Stimulated activated naive CD8-positive, alpha-beta T cell treated with anti-CD3 and anti-CD28 coated beads, Interleukin-15, amount 100 ng/mL, for 72 hours (primary cell): ENCODE measurements at places on chromosomes 16 and 17.

GRCh38 chr17:80742581-80743180 is 198.0 kb downstream of the RPTOR start:
- DNase-seq = no peak

- no peak for DNase-seq
Measured at GRCh38 chr16:9903-10665, 43.3 kb downstream of the POLR3K start.

- DNase-seq = no peak
Measured at GRCh38 chr16:27232061-27232900, 29.0 kb downstream of the KDM8 start.

DNA sequence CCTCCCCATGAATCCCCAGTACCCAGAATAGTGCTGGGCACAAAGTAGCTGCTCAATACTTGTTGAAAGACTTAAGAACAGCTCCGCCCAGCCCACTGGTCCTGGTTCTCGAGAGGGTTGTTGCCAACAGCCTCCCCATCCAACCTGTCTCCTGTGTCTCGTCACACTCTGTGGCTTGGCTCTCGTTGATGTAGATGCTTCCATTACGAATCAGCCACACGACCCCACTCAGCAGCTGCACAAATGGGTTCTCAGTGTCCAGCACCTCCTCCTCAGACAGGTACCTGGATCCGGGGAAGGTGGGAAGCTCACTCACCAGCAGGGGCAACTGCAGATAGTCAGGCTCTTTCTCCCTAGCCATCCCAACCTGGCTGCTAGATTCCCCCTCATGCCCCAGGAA is 2.1 kb downstream of the NAGPA start:
- DNase-seq = no peak

GRCh38 chr16:67006930-67007658 is 18.7 kb downstream of the CES4A start:
- DNase-seq = no peak

DNA sequence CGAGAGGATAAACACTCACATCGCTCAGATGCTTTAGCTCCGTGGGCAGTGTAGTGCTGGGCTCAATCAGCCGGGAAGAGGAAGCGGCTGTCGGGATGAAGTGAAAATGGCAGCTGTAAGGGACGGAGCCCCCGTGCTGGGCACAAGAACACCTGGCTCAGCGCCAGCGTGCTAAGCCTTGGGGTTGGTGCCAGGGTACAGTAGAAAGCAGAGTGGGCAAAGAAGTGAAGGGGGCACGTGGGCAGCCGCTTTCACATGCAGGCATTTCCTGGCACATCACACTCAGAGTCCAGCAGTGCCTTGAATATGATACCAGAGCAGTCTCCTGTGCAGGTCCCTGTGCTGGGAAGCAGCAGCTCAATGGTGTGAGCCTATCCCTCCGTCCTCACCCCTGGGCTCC is 51.1 kb upstream of the FOXF1 start:
- no peak for DNase-seq

GRCh38 chr16:12111223-12111622 is 134.7 kb downstream of the SNX29 start:
- no peak for DNase-seq

GRCh38 chr16:85291302-85292148 is 179.3 kb upstream of the CIBAR2 start:
- no peak for DNase-seq

GRCh38 chr17:30556374-30557332 is 79.4 kb downstream of the GOSR1 start:
- DNase-seq = no peak

- DNase-seq = no peak
Measured at GRCh38 chr16:56263711-56264608, 72.7 kb downstream of the GNAO1 start.

- no peak for DNase-seq
Measured at GRCh38 chr16:35686595-35686994, 2227.2 kb downstream of the TP53TG3F start.

DNA sequence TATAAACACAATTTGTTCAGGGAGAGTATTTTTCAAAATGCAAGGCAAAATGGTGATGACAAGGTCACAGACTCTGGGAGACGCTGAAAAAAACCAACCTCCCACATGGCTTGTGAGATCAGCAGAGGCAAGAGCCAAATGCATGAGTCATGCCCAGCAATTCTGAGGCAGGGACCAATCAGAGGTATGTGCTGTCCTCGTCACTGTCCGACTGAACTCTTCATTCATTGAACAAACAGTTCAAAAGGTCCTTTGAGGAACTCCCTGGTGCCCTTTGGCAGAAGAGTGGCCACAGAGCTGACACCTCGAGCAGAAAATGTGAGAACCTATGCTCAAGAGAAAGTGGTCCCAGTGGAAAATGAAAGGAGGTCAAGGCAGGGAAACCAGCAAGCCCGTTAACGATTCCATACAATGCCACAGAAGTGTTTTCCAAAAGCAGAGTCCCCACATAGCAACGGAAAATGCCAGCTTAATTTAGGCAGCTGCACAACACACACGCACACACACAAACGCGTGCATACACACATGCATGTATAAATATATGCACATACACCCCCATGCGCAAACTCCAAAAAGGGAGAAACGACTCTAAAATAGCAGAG is 50.9 kb downstream of the CDH11 start:
- no peak for DNase-seq

- DNase-seq = no peak
Measured at GRCh38 chr16:50709061-50709684, 15.8 kb downstream of the NOD2 start.

DNA sequence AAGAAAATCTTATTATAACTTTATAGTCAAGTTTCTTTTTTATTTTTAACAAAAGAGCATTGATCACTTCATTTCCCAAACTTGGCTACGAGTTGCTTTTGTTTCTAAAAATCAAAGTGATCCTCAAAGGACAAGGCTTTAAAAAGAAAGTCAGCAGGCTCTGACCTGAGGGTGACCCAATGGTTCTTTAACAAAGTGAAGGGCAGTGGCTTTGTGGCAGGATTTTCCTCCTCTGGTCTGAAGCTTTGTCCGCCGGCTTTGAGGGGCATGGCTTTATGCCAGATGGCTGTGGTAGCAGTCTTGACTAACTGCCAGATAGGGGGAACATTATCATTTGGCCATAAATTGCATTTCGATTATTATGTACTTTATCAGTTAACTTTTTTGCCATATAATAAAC is 28.5 kb downstream of the IQCK start:
- DNase-seq = no peak

DNA sequence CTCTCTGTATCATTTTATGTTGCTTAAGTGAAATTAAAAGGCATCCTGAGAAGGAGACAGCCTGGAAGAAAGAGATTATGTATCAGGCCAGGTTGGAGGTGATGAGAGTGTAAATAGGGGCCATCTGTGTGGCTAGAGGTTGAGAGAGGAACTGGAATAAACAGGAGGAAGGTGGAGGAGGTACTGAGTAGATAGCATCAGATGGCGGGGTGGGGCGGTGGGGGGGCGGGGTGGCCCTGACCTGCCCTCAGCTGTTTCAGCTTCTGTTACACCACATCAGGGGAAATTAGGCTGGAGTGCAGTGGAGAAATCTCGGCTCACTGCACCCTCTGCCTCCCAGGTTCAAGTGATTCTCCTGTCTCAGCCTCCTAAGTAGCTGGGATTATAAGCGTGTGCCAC is 6.9 kb upstream of the KCNG4 start:
- DNase-seq = no peak

DNA sequence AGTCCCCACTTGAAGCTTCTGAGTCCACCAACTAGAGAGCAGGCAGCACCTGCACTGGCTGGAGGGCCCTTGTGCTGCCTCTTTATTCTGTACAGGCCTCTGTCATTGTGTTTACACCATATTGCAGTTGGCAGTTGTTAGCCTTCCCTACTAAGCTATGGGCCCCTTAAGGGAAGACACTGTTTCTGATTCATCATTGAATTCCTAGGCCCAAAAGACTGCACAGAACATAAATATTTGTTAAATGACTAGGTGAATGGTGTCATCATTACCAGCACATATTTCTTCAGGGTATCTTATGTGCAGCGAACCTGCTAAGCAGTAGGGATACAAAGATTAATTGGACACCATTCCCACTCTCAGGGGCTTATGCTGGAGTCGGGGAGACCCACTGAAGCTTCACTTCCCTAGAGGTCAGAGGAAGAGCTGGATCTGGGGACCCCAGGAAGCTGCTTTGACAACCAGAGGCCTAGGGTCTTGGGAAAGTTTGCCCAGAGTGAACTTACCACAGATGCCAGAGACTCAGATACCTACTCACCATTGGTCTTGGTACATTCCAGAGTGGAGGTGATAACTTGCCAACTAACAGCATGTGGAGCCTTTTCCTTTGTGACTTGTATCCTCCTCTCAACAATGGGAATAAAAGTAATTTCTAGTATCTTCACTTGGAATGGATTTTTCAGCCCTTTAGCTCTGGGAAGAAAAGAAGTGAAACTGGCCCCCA is 28.7 kb upstream of the DDX52 start:
- DNase-seq = no peak

DNA sequence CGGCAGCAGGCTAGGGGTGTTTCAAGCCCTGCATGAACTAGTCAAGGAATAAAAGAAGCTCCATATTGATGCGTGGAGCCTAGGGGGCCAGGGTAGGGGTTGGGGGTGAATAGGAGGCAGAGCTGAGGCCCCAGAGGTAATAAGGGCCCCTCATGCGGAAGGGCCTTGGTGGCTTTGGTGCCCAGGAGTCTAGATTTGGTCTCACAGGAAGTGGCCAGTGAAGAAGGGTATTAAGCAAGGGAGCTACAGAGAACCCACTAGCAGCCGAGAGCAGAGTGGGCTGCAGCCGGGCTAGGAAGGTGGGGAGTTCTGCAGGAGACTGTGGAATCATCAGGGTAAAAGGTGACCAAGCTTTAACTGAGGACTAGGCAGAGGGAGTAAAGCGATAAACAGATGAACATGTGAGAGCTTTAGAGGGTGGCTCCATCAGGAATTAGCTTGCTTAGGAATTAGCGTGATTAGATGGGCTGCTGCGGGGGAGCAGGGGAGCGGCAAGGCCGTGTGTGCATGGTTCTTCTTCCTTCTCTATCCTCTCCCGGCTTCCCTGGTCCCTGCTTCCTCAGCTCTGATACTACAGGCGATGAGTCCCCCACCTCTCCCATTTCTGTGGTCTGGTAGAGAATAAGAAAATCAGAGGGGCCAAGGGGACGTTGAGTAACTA is 9.8 kb downstream of the GNGT2 start:
- no peak for DNase-seq

GRCh38 chr16:2086812-2087747 is 39.3 kb downstream of the TSC2 start:
- no peak for DNase-seq

DNA sequence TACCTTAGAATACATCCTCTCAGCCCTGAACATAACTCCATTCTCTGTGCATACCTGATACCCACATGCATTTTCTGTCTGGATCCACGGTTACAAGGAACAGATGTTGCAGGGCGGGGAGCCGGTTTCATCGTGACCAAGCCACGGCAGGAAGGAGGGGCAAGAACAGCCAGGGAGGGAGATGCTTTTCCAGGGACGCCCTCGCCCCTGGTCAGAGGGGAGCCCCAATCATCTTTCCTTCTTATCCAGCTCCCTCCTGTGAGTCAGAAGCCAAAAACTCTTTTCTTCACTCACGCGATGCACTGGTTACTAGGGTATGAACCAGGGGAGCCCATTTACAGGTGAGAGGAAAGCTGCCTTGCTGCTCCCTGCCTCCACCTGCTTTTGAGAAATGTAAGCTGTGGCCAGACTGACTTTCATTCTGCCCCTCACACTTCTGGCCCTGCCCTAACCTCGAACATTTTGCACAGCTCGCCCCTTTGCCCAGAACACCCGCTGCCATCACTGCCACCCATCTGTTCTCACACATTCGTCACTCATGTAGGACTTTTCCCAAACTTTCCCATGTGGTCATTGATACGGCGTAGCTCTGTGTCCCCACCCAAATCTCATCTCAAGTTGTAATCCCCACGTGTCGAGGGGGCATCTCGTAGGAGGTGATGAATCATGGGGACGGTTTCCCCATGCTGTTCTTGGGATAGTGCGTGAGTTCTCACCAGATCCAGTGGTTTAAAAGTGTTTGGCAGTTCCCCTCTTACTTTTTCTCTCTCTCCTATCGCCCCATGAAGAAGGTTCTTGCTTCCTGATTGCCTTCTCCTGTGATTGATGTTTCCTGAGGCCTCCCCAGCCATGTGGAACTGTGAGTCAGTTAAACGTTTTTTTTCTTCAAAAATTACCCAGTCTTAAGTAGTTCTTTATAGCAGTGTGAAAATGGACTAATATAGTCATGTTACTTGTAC is 20.5 kb downstream of the FOXL1 start:
- no peak for DNase-seq

DNA sequence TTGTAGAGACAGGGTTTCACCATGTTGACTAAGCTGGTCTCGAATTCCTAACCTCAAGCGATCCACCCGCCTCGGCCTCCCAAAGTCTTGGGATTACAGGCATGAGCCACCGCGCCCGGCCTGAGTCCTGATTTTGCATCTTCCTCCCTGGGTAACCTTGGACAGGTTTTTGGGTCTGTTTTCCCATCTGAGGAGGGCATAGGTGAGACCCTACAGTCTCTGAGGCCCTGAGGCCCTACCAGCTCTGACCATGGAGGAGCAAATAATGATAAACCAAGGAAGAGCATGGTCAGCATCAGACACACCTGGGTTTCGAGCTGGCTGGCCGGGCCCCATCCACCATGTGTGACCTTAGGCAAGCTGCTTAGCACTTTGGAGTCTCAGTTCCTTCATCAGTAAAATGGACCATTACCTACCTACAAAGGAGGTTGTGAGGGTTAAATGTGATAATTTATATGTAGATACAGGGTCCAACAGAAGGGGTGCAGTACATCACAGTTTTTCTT is 1.2 kb upstream of the NCBP3 start:
- no peak for DNase-seq

GRCh38 chr16:53370827-53371226 is 63.4 kb upstream of the RBL2 start:
- DNase-seq = no peak
